Activated CD4-positive, CD25-positive, alpha-beta regulatory T cell treated with anti-CD3 and anti-CD28 coated beads, Interleukin-2, amount 50 U/mL, for 24 hours (primary cell): ENCODE measurements at places on chromosomes 6 and 20.
A peak's percentile ranks its signal among the peaks of the same experiment; 100 is the strongest.

- no peak for ATAC-seq
Measured at GRCh38 chr20:24379484-24379927, 89.9 kb upstream of the SYNDIG1 start.

GRCh38 chr20:32858701-32859372 lies at the start of gene EFCAB8:
Gene EFCAB8, plus strand, starts transcription at chr20:32858923. Its CDS starts 4,870 bp downstream, at chr20:32863793.
- no peak for ATAC-seq

GRCh38 chr6:156779206-156780094 lies 2.3 kb downstream of the ARID1B start:
- peak; percentile 3 for ATAC-seq

- ATAC-seq, result no peak
Measured at GRCh38 chr6:153125032-153125431, 6.0 kb downstream of the RGS17 start.

GRCh38 chr6:21587961-21588480 lies 5.5 kb upstream of the SOX4 start:
- ATAC-seq, result peak; percentile 22

GRCh38 chr20:45153752-45154151 lies 20.9 kb upstream of the PI3 start:
- no peak for ATAC-seq

- ATAC-seq, result no peak
Measured at GRCh38 chr6:158770533-158771330, 48.4 kb downstream of the EZR start.

DNA sequence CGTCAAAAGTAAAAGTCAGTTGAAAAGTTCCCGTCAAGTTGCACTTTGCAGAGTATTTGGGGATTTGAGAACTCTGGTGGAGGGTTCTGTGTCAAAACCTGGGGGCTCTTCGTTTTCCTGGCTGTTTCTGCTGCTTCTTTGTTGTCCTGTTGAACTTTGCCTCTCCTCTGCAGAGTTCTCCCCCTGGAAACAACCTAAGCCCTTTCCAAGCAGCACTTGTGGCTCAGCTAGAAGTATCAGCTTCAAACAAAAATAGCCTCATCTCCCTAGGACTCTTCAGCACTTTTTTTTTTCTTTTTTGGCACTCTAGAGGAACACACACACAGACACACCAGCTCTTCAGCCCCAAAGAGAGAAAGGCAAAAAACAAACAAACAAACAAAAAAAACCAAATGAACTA lies at the start of gene TRDN:
TRDN (minus strand) TSS at position 169 of the 400 bp plus-strand sequence. CDS start 175 bp downstream, outside the sequence.
- ATAC-seq, result no peak

DNA sequence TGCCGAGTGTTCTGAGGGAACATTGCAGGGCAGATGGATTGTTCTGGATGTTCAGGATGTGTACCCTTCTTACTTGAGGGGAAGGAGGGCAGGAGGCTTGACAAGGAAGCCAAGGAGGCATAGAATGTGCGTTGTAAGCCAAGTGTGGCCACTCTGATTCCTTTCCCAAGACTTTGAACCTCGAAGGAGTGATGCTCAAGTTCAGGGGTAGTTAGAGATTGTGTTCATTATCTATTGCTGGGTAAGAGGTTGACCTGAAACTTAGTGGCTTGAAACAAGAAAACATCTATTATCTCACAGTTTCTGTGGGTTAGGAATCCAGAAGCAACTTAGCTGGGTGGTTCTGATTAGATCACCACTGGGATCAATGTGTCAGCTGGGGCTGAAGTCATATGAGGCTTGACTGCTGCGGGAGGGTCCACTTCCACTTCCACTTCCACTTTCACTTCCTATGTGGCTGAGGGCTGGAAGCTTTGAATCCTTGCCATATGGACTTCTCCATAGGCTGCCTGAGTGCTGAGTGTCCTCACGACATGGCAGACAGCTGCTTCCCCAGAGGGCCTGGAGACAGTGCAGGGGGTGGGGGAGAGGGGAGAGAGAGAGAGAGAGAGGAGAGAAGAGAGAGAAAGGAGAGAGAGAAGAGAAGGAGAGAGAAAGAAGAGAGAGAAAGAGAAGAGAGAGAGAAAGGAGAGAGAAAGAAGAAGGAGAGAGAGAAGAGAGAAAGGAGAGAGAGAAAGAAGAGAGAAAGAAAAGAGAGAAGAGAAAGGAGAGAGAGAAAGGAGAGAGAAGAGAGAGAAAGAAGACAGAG lies 6.9 kb upstream of the CD40 start:
- peak; percentile 56 for ATAC-seq

DNA sequence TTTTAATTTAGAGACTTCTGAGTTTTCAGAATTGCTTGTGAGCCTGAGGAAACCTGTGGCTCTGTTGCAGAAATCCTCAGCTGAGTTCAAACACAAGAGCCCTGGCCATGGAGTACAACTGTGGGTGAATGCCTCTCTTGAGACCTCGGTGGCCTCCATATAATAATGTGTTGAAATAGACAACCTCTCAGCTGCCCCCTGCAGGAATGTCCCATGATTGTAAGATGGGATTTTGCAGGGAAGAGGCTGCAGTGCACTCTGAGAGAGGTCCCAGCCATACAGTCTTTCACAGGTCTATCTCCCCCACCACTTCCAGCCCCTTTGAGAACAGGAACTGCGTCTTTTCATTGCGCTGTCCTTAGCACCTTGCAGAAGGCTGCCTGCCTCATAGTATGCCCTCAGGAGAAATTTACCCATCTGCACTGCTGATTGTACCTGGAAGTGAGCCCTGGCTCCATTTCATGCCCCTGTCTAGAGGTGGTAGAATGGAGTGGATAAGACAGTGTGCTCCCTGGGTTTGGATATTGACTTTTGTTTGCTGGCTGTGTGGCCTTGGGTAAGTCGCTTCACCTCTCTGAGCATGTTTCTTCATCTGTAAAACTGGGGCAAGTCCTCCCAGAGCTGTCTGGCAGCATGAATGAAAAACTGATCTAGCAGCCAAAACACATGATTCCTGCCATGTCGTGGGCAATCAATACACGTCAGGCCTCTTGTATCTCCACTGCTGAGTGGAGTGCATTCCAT lies 16.8 kb upstream of the CDH22 start:
- no peak for ATAC-seq

GRCh38 chr6:124433387-124434160 lies 528.7 kb upstream of the RNF217 start:
- no peak for ATAC-seq

DNA sequence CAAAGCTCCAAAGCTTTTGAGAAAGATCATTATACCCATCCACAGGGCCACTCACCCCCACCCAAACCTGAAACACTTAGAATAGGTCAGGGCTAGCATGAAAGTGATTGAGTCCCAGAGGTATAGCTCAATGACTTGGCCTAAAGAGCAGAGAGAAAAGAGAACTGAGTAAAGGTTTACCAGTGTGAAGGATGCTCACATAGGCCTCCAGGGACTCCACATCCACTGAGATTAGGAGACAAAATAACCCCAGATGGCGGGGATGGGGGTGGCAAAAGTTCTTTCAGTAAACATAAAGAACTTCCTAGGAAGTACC lies 12.2 kb downstream of the SAYSD1 start:
- ATAC-seq, result peak; percentile 36

- ATAC-seq, result no peak
Measured at GRCh38 chr6:39440039-39440426, 117.5 kb upstream of the KCNK16 start.

GRCh38 chr20:24581443-24582170 lies 112.2 kb downstream of the SYNDIG1 start:
- no peak for ATAC-seq
